B cell (primary cell): ENCODE measurements at places on chromosomes 6 and 20. TPM values are rescaled to one million over a fixed set of nuclear protein-coding genes. Genes with fewer than 3 reads are reported as not detected.

GRCh38 chr6:9461188-9461587 is 953.7 kb downstream of the TFAP2A start:
- no peak for DNase-seq

GRCh38 chr20:23540624-23541023 is 27.7 kb downstream of the CST9L start:
- DNase-seq: no peak

DNA sequence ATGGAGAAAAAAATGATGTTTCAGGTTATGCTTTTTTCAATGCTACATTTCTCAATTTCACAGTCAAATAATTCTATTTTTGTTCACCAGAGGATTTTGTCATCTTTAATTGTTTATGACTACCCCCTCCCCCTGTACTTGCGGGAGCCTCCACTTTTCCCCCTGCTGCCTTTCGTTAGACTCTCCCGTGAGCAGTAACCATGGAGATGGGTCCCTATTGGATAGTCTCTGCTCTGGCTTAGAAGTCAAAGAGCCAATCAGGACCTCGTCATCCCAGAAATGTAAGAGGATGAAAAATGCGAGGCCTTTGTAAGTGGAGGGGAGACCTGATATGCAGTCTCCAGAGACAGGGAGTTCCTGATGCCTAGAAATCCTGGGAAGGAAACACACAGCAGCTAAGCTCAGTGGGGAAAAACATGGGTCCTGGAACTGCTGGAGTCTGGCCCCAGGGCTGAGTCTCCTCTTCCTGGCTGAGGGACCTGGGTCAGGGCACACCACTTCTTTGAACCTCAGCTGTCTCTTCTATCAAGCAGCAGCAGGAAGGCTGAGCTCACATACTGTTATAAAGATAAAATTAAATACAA is 298.7 kb downstream of the TSHZ2 start:
- DNase-seq: no peak

GRCh38 chr6:107706516-107707115 is 117.5 kb downstream of the SCML4 start:
- DNase-seq: no peak

- no peak for DNase-seq
Observed at GRCh38 chr6:2766767-2767656, 1.8 kb downstream of the WRNIP1 start.

GRCh38 chr6:36120539-36120938 is 9.8 kb upstream of the MAPK13 start:
- peak; percentile 83 for DNase-seq

DNA sequence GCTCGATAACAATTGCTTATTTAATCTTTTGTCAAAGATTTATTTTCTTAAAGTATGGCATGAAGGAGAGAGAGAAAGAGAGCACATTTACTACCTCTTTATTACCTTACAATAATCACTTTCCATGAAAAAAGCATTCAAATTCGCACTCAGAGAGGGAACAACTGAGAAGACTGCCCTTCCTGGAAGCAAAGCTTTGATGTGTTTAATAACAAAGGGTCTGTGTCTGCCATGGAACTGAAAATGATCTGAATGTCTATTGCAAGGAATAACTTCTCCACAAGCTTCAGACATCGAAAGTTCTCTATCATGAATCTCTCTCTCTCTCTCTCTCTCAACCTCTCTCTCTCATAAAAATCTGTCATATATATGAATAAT is 308.9 kb downstream of the HDGFL1 start:
- no peak for DNase-seq

GRCh38 chr20:16535277-16535676 is 38.0 kb downstream of the KIF16B start:
- DNase-seq: no peak

DNA sequence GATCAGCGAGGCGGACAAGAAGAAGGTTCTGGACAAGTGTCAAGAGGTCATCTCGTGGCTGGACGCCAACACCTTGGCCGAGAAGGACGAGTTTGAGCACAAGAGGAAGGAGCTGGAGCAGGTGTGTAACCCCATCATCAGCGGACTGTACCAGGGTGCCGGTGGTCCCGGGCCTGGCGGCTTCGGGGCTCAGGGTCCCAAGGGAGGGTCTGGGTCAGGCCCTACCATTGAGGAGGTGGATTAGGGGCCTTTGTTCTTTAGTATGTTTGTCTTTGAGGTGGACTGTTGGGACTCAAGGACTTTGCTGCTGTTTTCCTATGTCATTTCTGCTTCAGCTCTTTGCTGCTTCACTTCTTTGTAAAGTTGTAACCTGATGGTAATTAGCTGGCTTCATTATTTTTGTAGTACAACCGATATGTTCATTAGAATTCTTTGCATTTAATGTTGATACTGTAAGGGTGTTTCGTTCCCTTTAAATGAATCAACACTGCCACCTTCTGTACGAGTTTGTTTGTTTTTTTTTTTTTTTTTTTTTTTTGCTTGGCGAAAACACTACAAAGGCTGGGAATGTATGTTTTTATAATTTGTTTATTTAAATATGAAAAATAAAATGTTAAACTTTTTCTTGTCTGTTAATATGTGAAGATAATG is 2.2 kb downstream of the HSPA1B start:
- peak; percentile 79 for DNase-seq

GRCh38 chr20:6081236-6081635 is 27.4 kb upstream of the LRRN4 start:
- DNase-seq: no peak

DNA sequence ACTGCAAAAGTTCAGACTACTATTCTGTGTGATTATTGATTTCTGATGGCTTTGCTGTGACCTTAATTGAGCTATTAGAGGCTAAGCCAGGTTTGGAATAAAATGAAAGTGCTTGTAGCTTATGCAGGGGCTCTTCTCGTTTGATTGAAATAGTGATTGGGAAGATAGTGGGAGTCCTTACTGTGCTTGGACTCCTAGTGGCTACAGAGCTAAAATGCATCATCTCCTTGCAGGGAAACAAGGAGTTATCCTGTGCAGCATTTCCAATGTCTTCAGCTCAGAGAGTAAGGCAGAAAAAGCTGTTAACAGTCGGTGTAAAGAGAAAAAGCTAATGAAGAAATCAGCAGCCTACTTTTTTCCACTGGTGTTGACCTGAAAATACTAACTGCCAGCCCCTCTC is 173.5 kb downstream of the SLC35F1 start:
- DNase-seq: no peak

- no peak for DNase-seq
Observed at GRCh38 chr6:27061235-27061993, 186.1 kb upstream of the PRSS16 start.

GRCh38 chr6:99334526-99335127 is 14.8 kb downstream of the FAXC start:
- DNase-seq: peak; percentile 15

DNA sequence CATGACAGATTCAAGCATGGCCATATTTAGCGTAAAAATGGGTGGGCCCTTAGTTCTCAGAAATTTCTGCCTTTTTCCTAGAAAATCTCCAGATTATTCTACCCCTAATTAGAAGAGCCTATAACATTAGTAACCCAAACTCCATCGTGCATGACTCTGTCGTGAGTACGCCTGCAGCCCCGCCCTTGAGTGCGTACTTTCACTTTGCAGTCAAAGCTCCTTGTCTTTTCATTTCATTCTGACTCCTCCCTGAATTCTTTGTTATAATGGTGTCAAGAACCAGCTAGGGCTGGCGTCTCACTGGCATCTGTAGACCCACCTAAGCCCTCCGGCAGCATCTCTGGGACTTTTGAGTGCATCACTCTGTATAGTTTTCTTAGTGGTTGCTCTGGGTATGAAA is 61.7 kb upstream of the NOX3 start:
- DNase-seq: no peak

DNA sequence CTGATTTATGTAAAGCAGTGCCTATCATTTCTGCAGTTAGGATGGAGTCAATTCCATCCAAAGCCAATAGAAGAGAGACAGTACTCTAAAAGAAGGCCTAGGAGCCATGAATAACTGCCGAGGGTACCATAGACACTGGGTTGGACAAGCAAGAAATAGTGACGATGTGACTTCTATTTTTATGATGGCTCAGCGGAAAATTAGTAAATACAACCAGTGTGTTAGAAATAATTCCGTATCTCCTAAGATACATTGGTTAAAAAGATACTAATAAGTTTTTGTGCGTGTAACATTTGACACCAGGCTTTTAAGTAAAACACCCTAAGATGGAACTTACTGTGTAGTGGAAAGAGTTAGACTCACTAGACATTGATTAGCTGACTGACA is 45.6 kb upstream of the MOXD1 start:
- DNase-seq: no peak

DNA sequence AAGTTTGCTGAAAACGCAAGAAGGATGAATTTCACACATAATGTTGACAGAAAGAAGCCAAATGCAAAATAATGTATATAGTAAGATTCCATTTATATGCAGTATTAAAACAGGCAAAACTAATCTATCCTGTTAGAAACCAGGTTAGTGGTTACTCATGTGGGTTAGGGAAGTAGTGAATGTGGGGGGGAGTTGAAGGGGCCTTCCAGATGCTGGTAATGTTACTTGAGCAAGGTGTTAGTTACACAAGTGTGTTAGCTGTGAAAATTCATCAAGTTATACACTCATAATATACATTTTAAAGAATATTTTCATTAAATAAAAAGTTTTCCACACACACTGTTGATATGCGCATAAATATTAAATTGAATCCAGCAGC is 29.8 kb downstream of the USP45 start:
- peak; percentile 45 for DNase-seq

DNA sequence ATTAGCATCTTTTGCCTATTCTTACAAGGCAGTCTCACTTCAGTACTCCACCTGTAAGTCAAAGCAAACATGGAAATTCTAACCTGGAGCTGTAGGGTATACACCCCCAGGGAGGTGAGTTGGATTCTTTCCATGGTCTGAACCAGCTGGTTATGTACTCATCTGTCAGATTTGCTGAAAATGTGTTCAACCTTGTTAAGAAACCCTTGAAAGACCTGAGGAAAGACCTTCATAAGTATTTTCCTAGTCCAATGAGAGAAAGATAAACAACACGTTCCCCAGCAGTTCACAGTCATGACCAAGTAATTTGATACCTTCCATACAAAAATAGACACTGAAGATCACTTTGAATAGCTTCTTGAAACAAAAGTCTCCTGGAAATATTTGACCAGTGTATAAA is 42.5 kb downstream of the ID4 start:
- no peak for DNase-seq

GRCh38 chr6:101178748-101179147 is 214.8 kb upstream of the GRIK2 start:
- DNase-seq: no peak

GRCh38 chr6:69631552-69632346 is 165.1 kb downstream of the LMBRD1 start:
- DNase-seq: no peak

GRCh38 chr6:142624978-142625715 is 319.8 kb downstream of the HIVEP2 start:
- no peak for DNase-seq

Gene NMBR
- not detected in 2 replicates for total RNA-seq

Gene AKAP12
- 0.15 and 0.22 TPM in 2 replicates for total RNA-seq

Gene HLA-DRB1
- 559 and 584 TPM in 2 replicates for total RNA-seq

Gene CST1
- not detected in 2 replicates for total RNA-seq

Gene NRSN1
- total RNA-seq: not detected in 2 replicates

Gene GHRH
- total RNA-seq: not detected in 2 replicates

Gene STMND1
- not detected in 2 replicates for total RNA-seq

Gene BTN1A1
- total RNA-seq: 0.53 and 0.74 TPM in 2 replicates

Gene RAB32
- not detected in 2 replicates for total RNA-seq

Gene PDRG1
- total RNA-seq: 10.9 and 12.7 TPM in 2 replicates
